ENCODE measurements at places on chromosomes 16 and 17.
A peak's percentile ranks its signal among the peaks of the same experiment; 100 is the strongest.

DNA sequence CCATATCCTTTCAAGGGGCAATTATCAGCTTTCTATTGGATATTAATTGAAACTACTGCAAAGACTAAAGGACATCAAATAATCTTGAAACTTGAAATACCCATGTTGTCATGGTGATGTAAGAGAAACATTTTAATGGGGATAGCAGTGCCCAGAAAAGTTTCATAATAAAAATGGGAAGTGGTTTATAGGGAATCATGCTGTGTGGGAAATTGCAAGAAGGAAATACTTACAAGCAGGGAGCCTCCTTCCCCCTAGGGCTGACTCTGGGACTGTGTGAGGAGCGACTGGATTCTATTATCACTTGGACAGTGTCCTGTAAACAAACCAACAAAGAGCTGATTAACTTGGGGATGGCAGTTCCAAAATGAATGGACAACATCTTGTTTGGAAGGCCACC is 1393.1 kb upstream of the GOT2 start:
- DNase-seq: peak; percentile 17

GRCh38 chr17:78878871-78879527 is 24.0 kb downstream of the CEP295NL start:
- DNase-seq: no peak

GRCh38 chr16:73028263-73028662 is 19.7 kb downstream of the ZFHX3 start:
- DNase-seq: no peak

- DNase-seq: no peak
These were observed 64.3 kb downstream of the PIGL start for GRCh38 chr17:16281351-16281750.

DNA sequence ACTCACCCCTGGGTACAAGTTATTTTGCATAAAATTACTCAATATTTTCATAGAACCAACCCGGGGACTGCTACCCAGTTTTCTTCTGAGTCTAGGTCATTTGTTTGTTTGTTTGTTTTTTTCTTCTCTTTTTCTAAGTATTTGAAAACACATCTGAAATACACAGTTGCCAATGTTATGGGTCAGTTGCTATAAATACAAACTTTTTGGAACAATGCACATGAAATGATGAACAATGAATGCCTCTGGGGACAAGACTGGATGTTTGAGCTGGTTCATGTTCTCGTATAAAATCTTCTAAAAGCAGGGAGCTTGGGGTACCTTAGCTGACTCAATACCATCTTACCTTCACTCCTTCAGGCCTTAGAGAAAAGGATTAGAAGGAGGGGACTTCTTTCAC is 30.5 kb downstream of the TMEM238L start:
- no peak for DNase-seq

DNA sequence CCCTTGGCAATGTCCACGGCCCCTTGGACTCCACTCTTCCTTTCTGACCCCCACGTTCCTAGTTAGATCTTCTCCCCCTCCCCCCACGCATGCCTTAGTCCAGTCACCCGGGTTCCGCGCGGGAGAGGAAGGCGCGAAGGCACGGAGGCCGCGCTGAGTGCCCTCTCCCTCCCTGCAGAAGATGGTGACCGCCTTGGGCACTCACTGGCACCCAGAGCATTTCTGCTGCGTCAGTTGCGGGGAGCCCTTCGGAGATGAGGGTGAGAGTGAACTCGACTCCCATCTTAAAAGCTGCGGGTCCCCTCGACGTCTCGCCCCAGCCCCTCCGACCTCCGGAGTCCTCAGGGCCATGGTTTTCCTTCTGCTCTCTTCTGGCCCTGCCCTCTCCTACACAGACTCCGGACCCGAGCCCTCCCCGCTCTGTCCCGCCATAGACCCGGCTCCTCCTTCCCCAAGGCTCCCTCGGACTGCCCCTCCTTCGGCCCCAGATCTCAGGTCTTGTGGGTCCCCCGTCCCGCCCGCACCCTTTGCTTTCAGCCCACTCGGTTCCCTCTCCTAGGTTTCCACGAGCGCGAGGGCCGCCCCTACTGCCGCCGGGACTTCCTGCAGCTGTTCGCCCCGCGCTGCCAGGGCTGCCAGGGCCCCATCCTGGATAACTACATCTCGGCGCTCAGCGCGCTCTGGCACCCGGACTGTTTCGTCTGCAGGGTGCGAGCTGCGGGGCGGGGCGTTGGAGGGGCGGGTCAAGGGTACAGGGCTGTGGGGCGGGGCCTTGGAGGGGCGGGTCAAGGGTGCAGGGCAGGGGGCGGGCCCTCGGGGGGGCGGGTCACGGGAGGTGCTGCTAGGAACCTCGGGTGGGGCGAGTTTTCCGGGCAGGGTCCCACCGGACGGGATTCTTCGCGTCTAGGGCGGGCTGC is 4.6 kb downstream of the TGFB1I1 start:
- peak; percentile 67 for DNase-seq

DNA sequence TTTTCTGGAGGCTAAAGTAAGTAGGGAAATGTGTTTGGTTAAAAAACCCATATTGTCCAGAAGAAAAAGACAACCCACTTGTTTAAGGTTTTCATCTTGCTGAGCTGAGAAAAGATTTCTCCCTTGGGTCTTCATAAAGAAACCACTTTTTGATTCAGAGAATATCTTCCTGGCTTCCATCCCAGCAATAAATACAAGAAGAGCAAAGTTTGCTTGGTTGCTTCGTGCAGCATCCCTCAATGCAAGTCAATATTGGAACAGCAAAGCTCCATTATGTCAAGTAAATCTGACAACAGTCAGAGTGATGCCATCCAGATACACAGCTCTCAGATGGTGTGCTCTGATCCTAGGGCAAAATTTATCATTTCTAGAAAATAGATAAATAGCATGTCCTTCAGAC is 118.9 kb upstream of the PIRT start:
- DNase-seq: no peak

GRCh38 chr17:31566247-31566991 is 174.9 kb downstream of the RAB11FIP4 start:
- no peak for DNase-seq

DNA sequence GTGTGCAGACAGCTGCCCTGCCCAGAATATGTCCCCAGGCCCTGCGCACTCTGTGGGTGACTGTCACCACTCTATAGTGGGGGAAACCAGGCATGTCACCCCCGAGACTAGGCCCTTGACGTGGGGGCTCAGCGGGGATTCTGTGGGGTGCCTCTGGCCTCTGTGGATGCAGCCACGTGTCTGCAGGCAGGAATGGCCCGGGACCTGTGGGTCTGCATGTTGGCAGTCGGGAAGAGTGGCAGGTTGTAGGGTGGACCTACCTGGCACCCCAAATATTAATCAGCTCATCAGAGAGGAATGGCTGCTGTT is 954 bp downstream of the IL32 start:
- no peak for DNase-seq

DNA sequence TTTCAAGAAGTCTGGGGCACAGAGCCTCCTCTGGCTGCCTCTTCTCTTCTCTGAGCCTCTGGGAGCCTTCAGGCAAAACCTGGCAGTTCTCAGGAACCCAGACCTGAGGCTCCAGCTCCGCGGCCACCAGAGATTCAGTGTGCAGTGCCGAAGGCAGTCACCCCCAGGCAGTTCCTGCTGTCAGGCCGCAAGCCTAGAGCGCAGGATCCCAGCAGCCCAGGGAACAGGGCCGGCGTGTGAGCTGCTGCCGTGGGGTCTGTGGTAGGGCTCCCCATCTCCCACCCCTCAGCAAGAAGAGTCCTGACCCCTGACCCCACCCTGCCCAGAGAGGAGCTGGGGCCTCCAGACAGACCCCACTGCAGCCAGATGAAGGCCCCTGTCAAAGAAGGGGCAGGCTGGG is 78.2 kb downstream of the AMFR start:
- DNase-seq: no peak

- DNase-seq: peak; percentile 12
These were observed 625.1 kb downstream of the HS3ST4 start for GRCh38 chr16:26316683-26317464.

DNA sequence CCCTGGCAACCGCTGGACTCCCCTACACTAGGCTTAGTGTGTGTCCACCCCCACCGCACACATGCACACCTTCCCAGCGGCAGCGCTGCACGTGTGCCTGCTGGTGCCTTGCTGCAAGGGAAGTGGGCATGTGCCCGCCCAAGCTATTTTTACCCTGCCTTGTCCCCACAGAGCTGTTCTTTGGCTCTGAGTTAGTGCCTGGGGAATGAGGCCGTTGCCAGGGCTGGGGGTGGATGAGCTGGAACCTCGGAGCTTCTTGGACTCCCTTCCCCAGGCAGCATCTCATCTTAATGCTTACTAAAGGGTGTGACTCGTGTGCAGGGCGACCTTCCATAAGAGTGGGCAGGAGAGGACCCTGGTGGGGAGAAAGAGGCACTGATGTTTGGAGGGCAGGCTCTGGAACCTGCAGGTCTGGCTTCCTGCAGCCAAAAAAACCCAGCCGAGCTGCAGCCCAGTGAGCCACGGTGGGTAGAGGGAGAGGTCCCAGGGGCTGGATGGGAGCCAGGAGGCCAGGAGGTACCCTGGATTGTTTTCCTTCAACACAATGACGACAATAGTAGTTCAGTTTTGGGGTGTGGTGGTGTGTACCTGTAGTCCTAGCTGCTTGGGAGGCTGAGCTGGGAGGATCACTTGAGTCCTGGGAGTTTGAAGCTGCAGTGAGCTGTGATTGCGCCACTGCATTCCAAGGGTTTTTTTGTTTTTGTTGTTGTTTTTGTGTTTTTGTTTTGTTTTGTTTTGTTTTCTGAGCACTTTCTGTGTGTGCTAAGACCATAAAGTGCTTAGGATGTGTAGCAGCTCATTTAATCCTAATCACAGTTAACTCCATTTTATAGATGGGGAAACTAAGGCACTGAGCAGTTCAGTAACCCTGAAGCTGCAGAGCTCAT is 119.1 kb downstream of the RAB11FIP4 start:
- no peak for DNase-seq

DNA sequence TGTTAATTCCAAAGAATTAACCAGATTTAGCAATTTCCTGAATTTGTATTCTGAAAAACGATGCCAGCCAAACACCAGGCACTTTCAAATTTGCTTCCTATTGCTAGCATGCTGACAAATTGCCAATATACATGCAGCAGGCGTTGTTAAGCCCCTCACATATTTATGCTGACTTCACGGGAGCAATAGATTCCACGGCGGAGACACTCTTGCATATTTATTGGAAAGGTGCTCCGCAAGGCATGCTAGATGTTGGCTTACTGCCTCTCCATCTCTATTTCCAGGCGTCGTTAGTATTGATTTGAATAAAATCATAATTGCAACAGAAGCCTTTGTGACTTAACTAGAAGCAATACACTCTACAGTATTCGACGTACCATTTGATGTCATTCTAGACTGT is 211.0 kb upstream of the IRX5 start:
- no peak for DNase-seq

Data from eye (tissue), 1 donor.